NCI-H1092 treated with DMSO at 0.1 percent for 48 hours (cell line): ENCODE measurements at places on chromosomes 6 and 20.

DNA sequence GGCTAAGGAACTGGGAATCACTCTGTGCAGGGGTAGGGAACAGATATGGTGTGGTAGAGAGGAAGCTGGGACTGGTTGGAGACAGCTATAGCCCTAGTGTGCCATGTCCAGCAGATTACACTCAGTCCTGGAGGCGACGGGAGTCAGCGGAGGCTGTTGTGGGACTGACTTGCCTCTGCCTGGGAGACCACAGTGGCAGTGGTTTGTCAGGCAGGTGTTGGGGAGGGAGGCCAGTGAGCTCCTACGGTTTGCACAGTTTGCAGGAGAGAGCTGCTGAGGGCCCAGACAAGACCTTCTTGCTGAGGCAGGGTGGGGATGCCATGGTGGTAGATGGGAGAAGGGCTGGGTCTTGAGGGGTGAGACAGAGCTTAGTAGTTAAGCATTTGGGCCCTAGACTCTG, 4.9 kb downstream of the PLCG1 start:
- DNase-seq = no peak

- peak; percentile 73 for DNase-seq
Observed at GRCh38 chr6:133241901-133242636, 912 bp downstream of the EYA4 start.

DNA sequence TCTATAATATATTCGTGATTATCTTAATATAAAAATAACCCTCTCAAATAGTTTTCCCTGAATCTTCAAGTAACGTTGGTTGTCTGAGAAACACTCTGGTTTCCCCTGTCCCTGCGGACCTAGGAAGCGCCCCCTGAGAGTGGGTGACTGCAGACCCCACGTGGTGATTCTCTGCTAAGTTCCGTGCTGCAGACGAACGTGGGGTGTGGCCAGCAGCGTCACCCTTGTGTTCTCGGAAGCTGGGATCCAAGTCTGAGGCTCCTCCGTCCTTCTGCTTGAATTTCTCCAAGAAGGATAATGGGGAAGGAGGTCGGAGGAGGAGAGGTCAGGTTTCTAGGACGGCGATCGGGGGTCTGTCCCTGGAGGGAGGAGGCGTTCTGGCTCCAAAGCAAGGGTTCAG, 16.6 kb upstream of the MAP1LC3A start:
- no peak for DNase-seq

DNA sequence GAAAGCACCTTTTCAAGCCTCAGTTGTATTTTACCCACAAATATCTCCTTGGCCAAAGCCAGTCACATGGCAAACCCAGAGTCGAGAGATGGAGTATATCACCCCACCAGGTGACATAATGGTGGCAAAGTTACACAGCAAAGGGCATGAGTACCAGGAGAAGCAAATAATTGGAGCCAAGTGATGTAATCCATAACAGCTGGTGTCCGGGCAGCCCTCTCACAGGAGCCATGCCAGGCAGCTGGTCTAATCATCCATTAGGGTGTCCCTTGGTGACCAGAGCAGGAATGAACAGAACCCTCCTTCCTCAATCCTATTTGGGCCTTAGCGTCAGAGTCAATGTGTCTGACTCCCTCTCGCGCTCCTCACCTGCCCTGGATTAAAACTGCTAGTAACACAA, 272.1 kb downstream of the LRFN2 start:
- DNase-seq = peak; percentile 43
